ENCODE measurements at places on chromosomes 1 and 21.

DNA sequence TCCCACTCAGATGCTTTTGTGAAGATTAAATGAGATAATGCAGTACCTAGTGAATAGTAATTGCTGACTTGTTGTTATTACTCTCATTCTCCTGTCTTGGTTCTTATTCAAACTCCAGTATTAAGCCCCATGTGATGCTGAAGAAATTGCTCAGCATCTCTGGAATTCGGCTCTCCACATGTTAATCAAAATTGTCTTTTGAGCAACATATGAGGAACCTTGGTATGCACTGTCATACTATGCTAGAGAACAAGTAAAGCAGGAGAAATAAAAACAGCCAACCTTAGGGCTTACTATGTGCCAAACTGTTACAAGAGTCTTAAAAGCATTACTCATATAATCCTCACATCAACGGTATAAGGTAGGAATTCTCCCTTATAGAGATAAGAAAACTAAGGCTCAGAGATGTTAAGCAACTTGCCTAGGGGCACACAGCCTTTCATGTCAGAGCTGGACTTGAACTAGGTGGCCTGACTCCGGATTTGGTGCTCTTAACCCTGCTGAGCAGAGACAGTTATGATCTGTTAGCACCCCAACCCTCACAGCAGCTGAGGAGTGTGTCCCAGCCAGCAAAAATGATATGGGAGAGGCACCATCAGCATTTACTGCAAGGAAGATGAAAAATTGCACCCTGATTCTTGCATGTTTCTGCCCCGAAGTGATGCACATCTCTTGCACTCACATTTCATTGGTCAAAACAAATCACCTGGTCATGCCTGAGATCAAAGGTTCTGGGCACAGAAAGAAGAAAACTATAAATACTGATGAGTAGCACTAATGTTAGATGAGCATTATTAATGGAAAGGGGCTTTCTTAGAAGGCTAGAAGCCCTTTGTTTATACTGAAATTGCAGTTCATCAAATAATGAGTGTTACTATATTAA, 102.3 kb downstream of the OMA1 start:
- no peak for DNase-seq

GRCh38 chr21:41142051-41142795, 25.7 kb upstream of the BACE2 start:
- no peak for DNase-seq

DNA sequence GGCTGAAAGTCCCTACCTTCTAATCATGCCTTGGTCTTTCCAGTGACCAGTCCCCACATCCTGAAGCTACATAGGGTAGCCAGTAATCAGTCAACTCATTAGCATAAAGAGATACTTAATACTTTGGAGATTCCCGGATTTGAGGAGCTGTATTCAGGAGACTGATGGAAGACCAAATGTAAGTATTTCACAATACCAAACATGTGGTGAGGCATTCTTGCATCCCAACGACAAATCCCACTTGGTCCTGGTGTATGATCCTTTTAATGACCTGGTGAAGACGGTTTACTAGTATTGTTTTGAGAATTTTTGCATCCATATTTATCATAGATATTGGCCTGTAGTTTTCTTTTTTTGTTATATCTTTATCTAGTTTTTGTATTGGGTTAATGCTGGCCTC, 40.6 kb downstream of the RGS7 start:
- no peak for DNase-seq

DNA sequence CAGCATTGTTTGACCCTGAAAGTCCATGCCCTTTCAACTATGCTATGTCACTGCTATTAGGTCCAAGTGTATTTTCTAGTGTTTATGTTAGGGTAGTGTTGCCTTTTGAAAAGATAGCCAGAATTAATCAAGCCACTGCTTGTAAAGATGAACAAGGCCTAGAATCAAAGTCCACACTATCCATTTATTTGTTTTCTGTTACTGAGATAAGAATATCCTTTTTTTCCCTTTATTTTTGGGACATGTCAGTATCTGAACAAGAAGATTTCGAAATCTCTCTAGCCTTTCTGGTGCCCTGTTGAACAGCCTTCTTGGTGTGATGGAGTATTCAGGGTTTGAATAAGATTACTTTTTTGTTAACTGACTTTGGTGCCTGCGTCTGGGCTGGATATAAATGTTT, 16.7 kb downstream of the UBAP2L start:
- DNase-seq = no peak

- peak; percentile 41 for DNase-seq
These were observed 60.3 kb downstream of the STUM start for GRCh38 chr1:226608699-226609505.

GRCh38 chr1:202801175-202801574, 7.0 kb downstream of the KDM5B start:
- no peak for DNase-seq

GRCh38 chr1:66373157-66373591, 160.8 kb upstream of the SGIP1 start:
- DNase-seq = no peak

GRCh38 chr1:208008534-208008933, 97.6 kb upstream of the CD34 start:
- DNase-seq = no peak

DNA sequence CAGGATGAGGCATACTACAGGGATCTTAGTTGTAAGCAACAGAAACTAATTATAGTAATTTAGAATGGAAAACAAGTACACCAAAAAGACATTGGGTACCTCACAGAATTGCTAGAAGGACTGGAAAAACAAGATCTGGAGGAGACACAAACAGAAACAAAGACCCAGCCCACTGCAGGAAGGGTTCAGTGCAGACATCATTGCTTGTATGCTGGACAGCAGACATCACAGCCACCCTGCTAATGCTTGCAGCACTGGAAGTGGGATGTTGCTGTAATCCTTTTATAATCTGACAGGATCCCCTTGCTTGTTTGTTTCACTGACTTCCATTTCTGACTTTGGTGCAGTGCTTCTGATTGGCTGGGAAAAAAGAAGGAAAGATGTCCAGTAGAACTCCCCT, 111.4 kb upstream of the ZNF678 start:
- DNase-seq = no peak

GRCh38 chr1:7517611-7518330, 253.3 kb upstream of the VAMP3 start:
- peak; percentile 61 for DNase-seq

GRCh38 chr1:203652724-203653461, 26.3 kb downstream of the ATP2B4 start:
- DNase-seq = no peak

- DNase-seq = no peak
These were observed 87.6 kb upstream of the DUSP10 start for GRCh38 chr1:221829327-221830015.

DNA sequence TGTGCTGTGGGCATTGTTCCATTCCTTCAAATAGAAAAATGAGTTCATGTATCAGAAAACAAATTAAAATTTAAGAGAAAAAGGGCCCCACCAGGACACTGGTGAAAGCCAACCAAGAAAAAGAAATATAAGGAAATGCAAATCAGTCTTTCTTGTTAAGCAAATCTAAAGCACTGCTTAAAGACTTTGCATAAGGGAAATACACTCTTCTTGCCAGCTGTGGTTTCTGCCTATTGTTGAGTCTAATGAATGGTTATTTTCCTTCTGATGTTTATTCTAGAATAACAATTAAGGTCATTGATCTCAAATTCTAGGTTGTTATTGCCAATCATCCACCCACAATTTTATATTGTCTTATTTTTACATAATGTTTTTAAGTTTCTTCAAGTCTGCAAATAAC, 158.6 kb upstream of the SNX7 start:
- no peak for DNase-seq

DNA sequence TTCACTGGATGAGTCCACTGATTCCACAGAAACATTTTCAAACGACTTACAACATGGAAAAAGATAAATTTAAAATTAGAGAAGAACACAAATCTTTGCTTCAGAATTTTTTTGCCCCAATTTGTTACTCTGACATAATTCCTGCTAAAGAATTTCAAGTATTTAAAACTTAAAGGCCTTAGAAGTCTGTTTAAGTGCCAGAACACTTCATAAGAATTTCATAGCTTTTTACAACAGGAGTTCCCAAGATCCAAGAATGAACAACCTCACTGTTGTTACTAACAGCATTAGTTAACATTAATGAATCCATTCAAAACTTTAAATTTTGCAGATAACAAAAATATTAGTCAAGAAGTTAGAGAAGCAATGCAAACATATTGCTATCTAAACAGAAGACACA, 31.7 kb downstream of the ARHGAP29 start:
- DNase-seq = no peak

DNA sequence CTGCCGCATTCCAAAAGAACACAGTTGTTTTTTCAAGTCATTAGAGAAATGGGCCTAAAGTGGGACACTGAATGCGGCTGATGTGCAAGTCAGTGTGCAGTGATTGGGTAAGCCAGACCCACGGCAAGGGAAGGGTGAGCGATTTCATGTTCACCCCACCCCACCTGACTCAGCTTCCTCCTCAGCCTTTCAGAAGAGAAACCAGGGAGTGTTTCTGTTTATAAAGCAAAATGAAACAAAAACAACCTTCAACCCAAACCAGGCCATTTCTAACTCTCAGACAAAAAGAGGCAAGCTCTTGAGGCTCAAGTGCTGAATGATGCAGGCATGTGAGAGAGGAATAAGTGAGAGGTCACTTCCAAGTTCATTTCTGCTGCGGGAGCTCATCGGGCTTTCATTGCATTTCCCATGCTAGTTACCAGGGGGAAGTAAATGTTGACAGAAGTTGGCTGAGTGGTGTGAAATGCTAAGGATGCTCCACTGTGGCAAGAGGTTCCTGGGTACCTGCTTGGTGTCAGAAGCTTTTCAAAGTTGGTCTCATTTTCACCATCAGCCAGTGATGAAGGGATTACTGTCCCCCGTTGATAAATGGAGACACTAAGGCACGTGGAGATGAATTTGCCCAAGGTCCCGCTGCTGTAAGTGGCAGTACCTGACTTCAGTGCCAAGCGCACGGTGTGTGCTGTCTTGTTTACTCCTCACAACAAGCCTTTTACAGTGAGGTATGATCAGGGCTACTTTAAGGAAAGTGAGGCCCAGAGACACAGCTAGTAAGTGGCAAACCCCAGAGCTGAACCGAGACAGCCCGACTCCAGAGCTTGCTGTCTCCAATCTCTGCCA, 29.1 kb downstream of the STPG1 start:
- no peak for DNase-seq

DNA sequence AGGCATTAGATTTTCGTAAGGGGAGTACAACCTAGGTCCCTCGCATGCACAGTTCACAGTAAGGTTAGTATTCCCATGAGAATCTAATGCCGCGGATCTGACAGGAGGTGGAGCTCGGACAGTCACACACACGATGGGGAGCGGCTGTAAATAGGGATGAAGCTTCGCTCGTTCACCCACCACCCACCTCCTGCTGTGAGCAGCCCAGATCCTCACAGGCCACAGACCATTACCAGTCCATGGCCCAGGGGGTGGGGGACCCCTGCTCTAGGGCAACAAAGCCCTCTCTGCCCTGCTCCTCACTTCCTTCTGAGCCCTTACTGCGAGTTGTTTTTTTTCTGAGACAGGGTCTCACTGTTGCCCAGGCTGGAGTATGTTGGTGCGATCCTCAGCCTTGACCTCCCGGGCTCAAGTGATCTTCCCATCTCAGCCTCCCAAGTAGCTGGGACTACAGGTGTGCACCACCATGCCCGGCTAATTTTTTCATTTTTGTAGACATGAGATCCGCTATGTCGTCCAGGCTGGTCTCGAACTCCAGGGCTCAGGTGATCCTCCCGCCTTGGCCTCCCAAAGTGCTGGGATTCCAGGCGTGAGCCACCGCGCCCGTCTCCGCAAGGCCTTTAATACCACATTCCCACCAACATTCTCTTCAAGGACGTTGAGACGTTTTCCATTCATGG, 21.3 kb downstream of the TRPM2 start:
- no peak for DNase-seq

GRCh38 chr1:162353078-162353477, 23.6 kb downstream of the SPATA46 start:
- DNase-seq = no peak

DNA sequence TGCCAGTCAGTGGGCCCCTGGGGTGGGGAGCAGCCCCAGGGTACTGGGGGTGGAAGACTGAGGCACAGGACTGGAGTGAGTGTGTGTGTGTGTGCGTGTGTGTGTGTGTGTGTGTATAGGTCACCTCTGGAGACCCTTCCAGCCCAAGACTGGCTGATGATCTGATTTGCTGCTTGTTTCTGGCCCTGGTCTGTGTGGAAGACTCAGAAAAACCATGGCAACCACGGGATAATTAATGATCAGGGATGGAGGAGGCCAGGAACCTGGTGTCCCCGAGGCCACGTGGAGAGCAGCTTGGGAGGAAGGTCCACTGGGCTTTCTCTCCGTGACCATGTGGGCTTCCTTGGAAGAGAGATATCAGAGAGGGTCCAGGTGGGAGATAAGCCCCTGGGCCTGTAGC, 4.8 kb upstream of the ACTL8 start:
- DNase-seq = no peak

GRCh38 chr1:71850936-71851335, 431.4 kb downstream of the NEGR1 start:
- peak; percentile 30 for DNase-seq

- DNase-seq = no peak
These were observed 84.2 kb downstream of the ERG start for GRCh38 chr21:38413958-38414548.

DNA sequence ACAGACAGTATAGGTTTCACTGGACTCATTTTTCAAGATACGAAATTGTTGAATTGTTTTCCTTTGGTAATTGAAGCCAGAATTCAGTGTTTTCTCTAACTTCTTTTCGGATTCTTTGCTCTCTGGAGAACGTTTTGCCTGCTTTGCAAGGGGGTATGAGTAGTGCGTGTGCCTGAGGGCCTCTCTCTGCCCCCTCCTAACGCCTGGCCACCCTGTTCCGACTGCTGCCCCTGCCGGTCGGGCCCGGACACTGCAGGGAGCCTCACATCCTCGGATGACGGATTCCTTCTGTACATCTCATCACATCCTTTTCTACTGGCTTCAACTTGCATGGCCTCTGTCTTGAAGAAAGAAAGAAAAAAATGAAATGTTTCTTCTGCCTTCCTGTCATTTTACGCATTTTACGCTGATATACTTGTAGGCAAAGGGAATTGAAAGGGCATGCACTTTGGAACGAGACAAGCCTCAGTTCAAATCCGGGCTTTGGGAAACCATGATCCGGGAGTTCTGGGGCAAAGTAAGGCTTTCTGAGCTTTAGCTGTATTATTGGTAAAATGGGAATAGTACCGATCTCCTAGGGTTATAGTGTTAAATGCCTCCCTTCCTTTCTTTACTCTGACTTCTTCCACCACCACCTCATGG, 65.1 kb downstream of the DISC1 start:
- DNase-seq = no peak

DNA sequence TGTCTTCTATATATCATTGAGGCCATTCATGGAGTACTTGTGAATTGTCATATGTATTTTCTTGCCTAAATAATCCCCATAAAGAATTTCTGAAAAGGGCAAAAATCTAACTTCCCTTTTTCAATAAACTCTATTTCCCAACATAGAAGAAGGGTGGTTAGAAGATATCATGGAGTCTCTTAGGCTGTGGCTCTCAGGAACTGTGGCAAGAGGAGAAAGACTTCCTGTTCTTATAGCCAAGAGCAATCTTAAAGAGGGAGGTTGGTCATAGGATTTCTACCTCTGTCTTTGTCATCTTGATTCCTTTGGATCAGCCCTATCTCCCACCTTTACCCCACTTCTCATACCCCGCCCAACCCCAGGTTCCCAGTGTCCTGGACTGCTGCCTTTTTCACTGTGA, 175.8 kb downstream of the TYW3 start:
- no peak for DNase-seq

GRCh38 chr1:23530087-23530746, 816 bp downstream of the E2F2 start:
- DNase-seq = no peak

Measured in gastrocnemius medialis (tissue), 4 donors.